Right renal pelvis (tissue), 4 donors: ENCODE measurements at places on chromosomes 12 and 14.

DNA sequence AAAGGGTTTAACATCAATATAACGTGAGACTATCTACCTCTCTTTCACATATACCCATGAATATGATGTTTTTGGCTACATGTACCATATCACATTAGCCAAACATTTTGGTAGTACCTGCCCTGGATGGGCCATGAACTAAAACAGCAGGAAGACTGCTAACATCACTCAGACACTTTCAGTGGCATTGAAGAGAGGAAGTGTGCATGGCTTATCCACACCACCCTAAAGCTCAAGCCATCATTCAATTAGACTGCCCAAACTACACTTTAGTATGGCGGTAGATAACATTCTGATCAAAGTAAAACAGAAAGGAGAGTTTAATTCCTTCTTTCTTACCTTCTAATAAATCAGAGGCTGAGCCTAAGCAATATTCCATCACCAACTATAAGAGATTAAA lies 103.0 kb downstream of the PEBP1 start:
- no peak for DNase-seq

- DNase-seq = no peak
Measured at GRCh38 chr14:101102875-101103274, 199.4 kb upstream of the RTL1 start.

DNA sequence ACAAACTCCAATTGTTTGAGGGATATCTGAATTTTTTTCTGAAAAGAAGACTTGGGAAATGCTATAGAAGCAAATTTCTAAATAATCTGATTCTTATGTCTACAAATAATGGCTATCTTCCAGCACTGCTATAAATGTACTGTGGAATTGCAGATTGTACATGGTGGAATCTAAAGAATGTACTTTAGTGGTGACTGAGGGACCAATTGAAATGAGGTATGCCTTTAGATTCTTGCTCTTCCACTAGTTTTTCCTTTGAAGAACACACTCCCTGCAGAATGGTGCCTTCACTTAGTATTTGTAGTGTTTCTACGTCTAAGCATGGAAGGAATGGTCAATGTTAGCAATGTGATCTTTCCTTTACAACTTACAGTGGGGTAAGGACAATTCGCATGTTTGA lies 11.7 kb upstream of the PRB4 start:
- DNase-seq = no peak

GRCh38 chr14:82861313-82861712 lies 1327.7 kb upstream of the SEL1L start:
- DNase-seq = no peak

DNA sequence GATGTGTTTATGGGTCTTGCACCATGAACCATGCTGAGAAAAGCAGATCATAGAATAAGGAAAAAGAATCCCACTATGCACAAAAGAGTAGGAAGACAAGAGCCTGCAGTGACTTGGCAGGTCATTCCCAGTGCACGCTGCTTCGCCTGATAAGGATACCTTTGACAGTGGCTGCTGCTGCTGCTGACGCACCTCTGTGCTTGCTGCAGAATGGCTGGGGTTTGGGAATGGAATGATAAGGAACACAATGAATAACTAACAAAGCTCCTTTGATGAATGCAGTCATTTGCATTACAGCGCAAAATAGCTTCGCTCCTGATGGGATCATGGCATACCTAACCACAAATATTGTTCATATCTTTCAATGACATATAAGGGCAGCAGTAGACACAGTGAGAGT lies 278.7 kb downstream of the PDZRN4 start:
- no peak for DNase-seq

DNA sequence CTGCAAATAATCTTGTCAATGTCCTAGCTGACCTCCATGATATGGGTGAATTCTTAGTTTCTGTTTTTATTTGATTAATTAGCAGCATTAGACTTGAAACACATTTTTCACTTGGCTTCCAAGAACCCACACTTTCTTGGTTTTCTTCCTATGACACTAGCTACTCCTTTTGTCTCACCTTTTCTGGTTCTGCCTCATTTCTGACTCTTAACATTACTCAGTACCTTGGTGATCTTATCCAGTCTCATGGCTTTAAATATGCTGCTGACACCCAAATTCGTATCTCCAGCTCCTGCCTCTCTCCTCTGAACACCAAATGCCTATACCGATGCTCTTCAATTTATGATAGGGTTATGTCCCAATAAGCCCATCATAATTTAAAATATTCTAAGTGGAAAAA lies 32.0 kb upstream of the SSTR1 start:
- no peak for DNase-seq

GRCh38 chr12:115882936-115883335 lies 394.6 kb downstream of the MED13L start:
- no peak for DNase-seq

GRCh38 chr14:20610002-20610765 lies 19.0 kb upstream of the RNASE12 start:
- no peak for DNase-seq

DNA sequence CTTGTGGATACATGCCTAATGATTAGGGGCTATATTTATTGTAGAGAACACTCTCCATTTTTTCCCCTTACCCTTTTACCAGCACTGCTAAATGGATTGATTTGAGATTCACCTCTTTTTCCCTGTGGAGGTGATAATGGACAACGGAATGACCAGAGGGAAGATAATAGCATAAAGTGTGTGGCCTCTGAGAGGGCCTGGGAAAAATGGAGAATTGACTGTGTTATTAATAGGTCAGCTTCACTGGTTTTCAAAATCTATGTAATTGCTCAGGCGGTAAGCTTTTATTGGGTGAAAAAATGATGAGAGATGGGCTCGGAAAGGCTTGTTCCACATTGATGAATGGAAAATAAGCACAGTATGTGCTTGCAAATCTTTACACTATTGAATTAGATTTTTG lies 15.8 kb downstream of the FLRT2 start:
- no peak for DNase-seq

- no peak for DNase-seq
Measured at GRCh38 chr12:102171951-102172350, 25.7 kb downstream of the PMCH start.

GRCh38 chr14:105313381-105314286 lies 914 bp upstream of the PACS2 start:
- no peak for DNase-seq

DNA sequence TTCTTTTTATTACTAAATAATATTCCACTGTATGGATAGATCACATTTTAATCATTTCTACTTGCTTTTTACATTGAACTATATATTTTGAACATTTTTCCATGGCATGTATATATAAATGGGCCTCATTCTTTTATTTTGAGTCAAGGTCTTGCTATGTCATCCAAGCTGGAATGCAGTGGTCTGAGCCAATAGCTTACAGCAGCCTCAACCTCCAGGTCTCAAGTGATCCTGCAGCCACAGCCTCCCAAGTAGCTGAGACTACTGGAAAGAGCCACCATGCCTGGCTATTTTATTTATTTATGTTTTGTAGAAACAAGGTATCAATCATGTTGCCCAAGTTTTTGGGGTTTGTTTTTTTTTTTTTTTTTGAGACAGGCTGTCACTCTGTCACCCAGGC lies 7.6 kb downstream of the FCF1 start:
- no peak for DNase-seq
